RPMI7951 (cell line): ENCODE measurements at places on chromosomes 1 and 21. TPM values are rescaled to one million over a fixed set of nuclear protein-coding genes. Genes with fewer than 3 reads are reported as not detected.
A peak's percentile ranks its signal among the peaks of the same experiment; 100 is the strongest.

- DNase-seq: no peak
Observed at GRCh38 chr21:33127868-33128242, 57.9 kb downstream of the OLIG1 start.

GRCh38 chr1:21340230-21340945 is 50.1 kb upstream of the ECE1 start:
- DNase-seq: no peak

DNA sequence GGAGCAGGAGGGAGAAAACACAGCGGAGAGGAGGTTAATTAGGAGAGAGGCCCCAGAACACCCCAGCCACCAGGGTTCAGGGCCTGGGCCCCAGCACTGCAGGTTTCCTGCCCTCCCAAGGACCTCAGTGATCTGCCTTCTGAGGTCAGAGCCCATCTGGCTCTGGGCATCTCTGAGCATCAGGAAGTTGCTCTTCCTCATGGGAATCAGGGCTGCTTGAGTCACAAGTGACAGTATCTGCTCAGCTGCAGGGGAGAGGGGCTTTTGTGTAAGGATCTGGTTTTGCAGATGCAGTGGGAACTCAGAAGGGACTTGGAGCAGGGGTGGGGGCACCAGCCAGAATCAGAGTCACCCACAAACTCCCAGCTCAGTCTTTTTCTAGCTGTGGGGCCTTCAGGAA is 472.1 kb downstream of the PTPRU start:
- peak; percentile 94 for DNase-seq

DNA sequence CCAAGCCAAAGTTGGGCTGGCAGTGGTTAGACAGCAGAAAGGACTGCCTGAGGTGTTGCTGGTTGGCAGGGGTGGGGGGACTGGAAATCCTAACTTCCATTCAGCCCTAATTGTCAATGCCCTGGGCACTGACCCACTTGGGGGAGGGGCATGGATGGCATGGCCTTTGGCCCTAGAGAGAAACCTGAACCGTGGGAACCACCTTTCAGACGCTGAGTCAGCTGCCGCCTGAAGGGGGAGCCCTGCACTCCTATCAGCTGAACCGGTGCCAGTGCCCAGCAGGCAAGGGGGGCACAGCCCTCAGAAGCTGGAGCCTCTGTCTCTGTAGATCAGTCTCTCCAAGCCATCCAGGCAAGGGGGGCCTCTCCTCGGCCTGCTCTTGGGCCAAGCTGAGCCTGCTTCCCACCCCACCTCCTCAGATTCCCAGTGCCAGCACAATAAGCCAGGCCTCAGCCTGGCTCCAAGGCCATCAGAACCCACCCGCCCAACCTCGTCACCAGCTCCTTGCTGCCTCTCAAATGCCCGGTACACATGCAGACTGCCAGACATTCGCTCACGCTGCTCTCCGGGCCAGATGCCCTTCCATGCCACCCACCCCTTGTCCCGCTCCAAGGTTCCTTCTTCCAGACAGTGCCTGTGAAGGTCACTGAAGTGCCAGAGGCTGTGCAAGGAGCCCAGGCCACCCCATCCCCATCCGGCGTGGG is 11.6 kb downstream of the TINAGL1 start:
- DNase-seq: no peak

- no peak for DNase-seq
Observed at GRCh38 chr1:228169345-228169744, 3.7 kb downstream of the IBA57 start.

PLA2G2C gene
- total RNA-seq: not detected in 2 replicates
